Stimulated activated CD4-positive, alpha-beta T cell treated with anti-CD3 and anti-CD28 coated beads, Interleukin-1b, Interleukin-23, amount 100 ng/mL, for 24 hours (primary cell): ENCODE measurements at places on chromosomes 6 and 20.

GRCh38 chr6:32244946-32245398 lies 21.1 kb upstream of the NOTCH4 start:
- peak; percentile 49 for DNase-seq

- no peak for DNase-seq
Measured at GRCh38 chr6:18388942-18389341, 1.8 kb downstream of the RNF144B start.

- DNase-seq, result no peak
Measured at GRCh38 chr6:27517928-27518787, 45.3 kb upstream of the ZNF184 start.

DNA sequence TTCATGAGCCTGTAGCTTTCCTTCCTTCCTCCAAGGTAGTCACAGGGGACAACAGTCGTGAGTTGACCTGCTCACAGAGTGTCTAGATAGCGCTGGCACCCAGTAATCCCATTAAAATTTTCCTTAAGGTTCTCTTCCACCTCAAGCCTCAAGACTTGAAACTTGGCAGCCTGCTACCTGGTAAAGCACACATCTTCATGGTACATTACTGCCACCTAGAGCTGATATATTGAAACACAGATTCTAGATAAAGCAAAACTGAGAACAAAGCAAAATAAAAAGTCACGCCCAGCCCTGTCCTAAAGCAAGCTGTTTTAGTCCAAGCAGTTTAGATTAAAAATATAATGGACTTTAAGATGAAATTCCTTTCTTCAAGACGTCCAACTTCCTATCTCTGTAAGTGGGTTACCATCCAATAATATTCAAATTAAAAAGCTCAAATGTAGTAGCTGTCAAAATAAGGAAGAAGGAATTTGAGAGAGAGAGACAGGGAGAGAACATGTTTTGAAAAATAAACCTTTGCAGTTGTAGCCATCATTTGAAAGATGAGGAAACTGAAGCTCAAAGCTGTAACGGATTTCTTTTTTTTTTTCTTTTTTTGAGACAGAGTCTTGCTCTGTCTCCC lies 50.7 kb upstream of the CD83 start:
- no peak for DNase-seq

GRCh38 chr20:50551288-50551687 lies 41.1 kb downstream of the PTPN1 start:
- DNase-seq, result no peak

- no peak for DNase-seq
Measured at GRCh38 chr6:121881974-121882667, 446.7 kb downstream of the GJA1 start.

DNA sequence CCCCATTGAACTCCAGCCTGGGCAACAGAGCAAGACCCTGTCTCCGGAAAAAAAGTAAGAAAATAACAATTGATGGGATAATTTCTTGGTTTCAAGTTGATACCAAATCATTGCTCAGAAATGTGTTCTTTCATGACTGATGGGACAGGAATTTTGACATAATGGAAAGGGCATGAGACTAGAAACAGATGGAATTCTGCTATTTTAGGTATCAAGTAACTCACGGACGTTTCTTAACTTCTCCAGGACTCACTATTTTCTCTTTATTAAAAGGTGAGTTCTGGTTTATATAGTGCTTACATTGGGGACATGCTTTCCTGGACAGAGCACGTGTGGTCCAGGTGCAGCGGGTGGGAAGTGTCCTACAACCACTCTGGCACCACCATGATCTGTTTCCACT lies 6.0 kb upstream of the DSP start:
- DNase-seq, result no peak

GRCh38 chr6:90485635-90486277 lies 101.1 kb downstream of the MAP3K7 start:
- no peak for DNase-seq

DNA sequence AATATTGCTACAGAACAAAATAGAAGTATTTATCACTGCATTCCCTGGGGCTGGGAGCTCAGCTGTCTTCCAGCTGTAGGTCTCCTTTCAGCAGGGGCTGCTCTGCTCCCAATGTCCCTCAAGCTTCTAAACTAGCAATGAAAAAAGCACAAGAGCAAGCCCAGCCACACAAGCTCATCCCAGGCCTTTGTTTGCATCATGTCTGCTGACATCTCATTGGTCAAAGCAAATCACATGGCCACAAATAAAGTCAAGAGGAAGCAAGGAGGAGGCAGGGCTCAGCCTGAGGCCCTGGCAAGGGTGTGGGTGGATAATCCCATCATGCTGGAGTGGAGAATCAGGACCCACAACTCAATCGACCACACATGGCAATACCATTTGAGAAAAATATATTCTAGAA lies 2.2 kb upstream of the BFSP1 start:
- no peak for DNase-seq

- DNase-seq, result no peak
Measured at GRCh38 chr6:14876778-14877613, 368.9 kb upstream of the JARID2 start.
